ENCODE measurements at places on chromosomes 7 and 10. TPM values are rescaled to one million over a fixed set of nuclear protein-coding genes. Genes with fewer than 3 reads are reported as not detected.

The PDZD7 gene
- total RNA-seq, result 0.67 TPM

The HTR7 gene
- 0.24 TPM for total RNA-seq

The CYP3A5 gene
- 2.2 TPM for total RNA-seq

The SPAM1 gene
- total RNA-seq, result not detected

The BTBD16 gene
- 0.46 TPM for total RNA-seq

The EXOC6 gene
- total RNA-seq, result 26.7 TPM

The SLIT1 gene
- total RNA-seq, result 0.14 TPM

The SUV39H2 gene
- total RNA-seq, result 17.2 TPM

The ODAD2 gene
- not detected for total RNA-seq

The GPRIN2 gene
- total RNA-seq, result 27.8 TPM

The LIPJ gene
- not detected for total RNA-seq

The CXCL12 gene
- total RNA-seq, result 0.06 TPM

The SFMBT2 gene
- 9.7 TPM for total RNA-seq

The TNRC18 gene
- 40.1 TPM for total RNA-seq

The COL1A2 gene
- total RNA-seq, result not detected

The PTN gene
- total RNA-seq, result not detected

The MACC1 gene
- total RNA-seq, result not detected

The SPDYE2B gene
- not detected for total RNA-seq

The MOGAT3 gene
- total RNA-seq, result not detected

The C1QL3 gene
- total RNA-seq, result not detected

The CHRM2 gene
- total RNA-seq, result not detected

The PNLIPRP3 gene
- not detected for total RNA-seq

The NKX2-3 gene
- total RNA-seq, result not detected

The FOXI2 gene
- total RNA-seq, result not detected

The NRF1 gene
- total RNA-seq, result 11.8 TPM

The PRKCQ gene
- total RNA-seq, result 4.3 TPM

The CYP3A4 gene
- total RNA-seq, result not detected

The KDM7A gene
- total RNA-seq, result 3.4 TPM

The EVX1 gene
- 0.13 TPM for total RNA-seq

The CACNA2D1 gene
- 7.0 TPM for total RNA-seq

The SLC39A12 gene
- total RNA-seq, result not detected

The CCDC7 gene
- total RNA-seq, result 0.61 TPM

The POMZP3 gene
- 24.8 TPM for total RNA-seq

The DRGX gene
- 0.08 TPM for total RNA-seq

The FFAR4 gene
- total RNA-seq, result 0.08 TPM

The SMO gene
- total RNA-seq, result 14.3 TPM

The OAT gene
- total RNA-seq, result 74.3 TPM

The CYP2C19 gene
- total RNA-seq, result not detected

The EMX2 gene
- total RNA-seq, result not detected

The MMD2 gene
- total RNA-seq, result not detected

The SLC26A5 gene
- not detected for total RNA-seq

The CTAGE6 gene
- total RNA-seq, result not detected

The ARHGEF35 gene
- total RNA-seq, result 0.39 TPM

The BAIAP2L1 gene
- total RNA-seq, result 41.9 TPM
